ENCODE measurements at places on chromosomes 7 and 10.

- no peak for DNase-seq
Measured at GRCh38 chr10:126209451-126209850, 178.8 kb downstream of the ADAM12 start.

GRCh38 chr7:94856643-94857042 lies 50.8 kb upstream of the PPP1R9A start:
- DNase-seq, result no peak

DNA sequence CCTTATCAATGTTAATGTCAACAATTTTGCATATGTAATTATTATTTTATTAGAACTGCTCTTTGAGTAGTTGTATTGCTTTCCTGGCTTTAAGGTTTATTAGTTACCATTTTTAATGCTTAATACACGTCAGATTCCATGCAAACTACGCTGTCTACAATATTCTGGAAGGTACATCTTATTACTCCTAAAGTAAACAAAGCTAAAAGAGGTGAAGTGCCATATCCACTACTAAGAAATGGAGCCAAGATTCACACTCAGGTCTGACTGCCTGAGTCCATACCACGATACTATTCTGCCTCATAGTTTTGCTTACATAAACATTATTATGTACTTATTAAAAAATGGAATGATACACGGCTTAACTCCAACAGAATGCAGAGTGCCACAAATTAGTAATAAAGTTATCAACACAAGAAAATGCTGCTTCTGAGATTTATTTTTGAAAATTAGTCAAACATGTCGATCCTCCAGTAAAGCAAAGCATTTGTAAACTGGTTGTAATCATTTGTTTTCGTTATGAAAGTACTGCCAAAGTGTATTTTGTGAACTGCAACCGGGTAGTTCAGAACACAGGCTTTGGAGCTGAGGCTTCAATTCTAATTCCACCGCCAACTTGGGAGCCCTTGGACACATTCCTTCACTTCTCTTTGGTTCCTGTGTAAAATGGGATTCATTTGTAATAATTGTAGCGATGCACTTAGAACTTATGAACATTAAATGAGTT lies 1.1 kb upstream of the DMTF1 start:
- DNase-seq, result no peak

GRCh38 chr7:28705350-28705749 lies 252.8 kb downstream of the TRIL start:
- no peak for DNase-seq

All from brain (organoid and tissue), 16 donors.